ENCODE measurements at places on chromosomes 13 and 19. TPM values are rescaled to one million over a fixed set of nuclear protein-coding genes. Genes with fewer than 3 reads are reported as not detected.

ARHGEF7 gene
- total RNA-seq: 103 TPM

UPK1A gene
- total RNA-seq: not detected

DNA sequence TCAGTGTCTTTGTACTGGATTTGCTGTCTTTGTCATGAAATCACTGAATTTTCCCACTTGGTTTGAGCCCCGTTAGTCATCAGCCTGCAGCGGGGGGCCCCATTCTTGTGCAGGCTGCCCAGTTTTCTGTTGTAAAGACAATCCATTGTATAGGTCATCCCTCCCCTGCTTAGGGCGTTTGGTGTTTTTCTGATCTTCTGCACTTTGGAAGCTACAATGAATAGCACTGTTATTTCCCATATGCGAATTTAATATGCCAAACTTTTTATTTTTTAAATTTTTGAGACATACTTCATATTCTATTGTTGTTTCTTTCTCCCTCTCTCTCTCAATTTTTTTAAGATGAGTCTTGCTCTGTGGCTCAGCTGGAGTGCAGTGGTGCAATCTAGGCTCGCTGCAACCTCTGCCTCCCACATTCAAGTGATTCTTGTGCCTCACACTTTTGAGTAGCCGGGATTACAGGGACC, 9.0 kb downstream of the SLC27A1 start:
- H3K4me3 ChIP-seq: no peak overlapping the region
- H3K4me1 ChIP-seq: peaks cover 43% of the 10 kb centered on the region
- no peaks in the 10 kb centered on the region for H3K27me3 ChIP-seq
- DNase-seq: no peak
- no peaks in the 10 kb centered on the region for H3K36me3 ChIP-seq
- H3K27ac ChIP-seq: peak overlapping the region; percentile 23

DNA sequence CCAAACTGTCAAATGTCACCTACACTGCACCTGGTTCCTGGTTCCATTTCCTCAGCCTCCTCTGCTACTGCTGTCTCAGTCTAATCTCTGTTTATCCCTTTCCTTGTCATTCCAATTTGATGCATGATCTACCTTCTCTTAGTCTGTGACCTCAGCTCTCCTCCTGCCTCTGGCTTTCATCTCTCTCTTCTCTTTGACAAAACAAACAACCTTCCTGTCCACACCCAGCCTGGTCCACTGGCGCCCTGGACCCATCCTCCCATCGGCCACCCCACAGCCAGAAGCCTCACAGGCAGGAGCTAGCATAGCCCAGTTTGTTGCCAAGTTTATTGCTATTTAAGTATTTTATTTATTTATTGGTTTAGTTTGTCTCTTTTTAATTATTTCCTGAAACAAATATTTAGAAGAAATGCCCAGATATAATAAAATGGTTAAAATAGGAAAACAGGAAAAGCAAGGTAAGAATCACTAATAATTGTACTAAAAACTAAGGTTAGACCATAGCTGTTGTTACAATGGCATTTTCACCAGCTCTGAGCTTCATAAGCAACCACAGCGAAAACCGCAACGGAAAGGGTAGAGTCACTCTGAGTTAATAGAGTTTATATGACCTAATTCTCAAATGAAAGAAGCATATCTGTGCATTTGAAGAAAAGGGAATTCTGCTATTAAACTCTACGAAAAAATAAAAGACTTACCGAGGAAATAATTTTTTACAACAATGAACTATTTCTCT, 68.6 kb downstream of the EFNB2 start:
- no peaks in the 10 kb centered on the region for H3K36me3 ChIP-seq
- no peaks in the 10 kb centered on the region for H3K27me3 ChIP-seq
- H3K4me3 ChIP-seq: no peak overlapping the region
- H3K27ac ChIP-seq: peak overlapping the region; percentile 10

ING1 gene
- 32.0 TPM for total RNA-seq

- H3K27me3 ChIP-seq: no peaks in the 10 kb centered on the region
- H3K36me3 ChIP-seq: peaks cover 11% of the 10 kb centered on the region
- no peak overlapping the region for H3K27ac ChIP-seq
Measured at GRCh38 chr19:42068756-42069571, 1.0 kb downstream of the GRIK5 start.

GZMM gene
- 2.5 TPM for total RNA-seq

- peaks cover 25% of the 10 kb centered on the region for H3K4me1 ChIP-seq
- H3K36me3 ChIP-seq: no peaks in the 10 kb centered on the region
- no peaks in the 10 kb centered on the region for H3K27me3 ChIP-seq
- no peak overlapping the region for H3K4me3 ChIP-seq
- DNase-seq: no peak
Measured at GRCh38 chr19:48625891-48626327, 6.6 kb downstream of the SPHK2 start.

- no peak for DNase-seq
- H3K27ac ChIP-seq: no peak overlapping the region
- H3K36me3 ChIP-seq: peaks cover 94% of the 10 kb centered on the region
- H3K27me3 ChIP-seq: no peaks in the 10 kb centered on the region
- no peak overlapping the region for H3K4me3 ChIP-seq
- H3K4me1 ChIP-seq: no peaks in the 10 kb centered on the region
Measured at GRCh38 chr13:112828082-112828699, 138.4 kb downstream of the ATP11A start.

- H3K4me3 ChIP-seq: no peak overlapping the region
- no peaks in the 10 kb centered on the region for H3K27me3 ChIP-seq
- no peak overlapping the region for H3K27ac ChIP-seq
- DNase-seq: no peak
Measured at GRCh38 chr19:57348136-57348535, 2.9 kb upstream of the ZNF304 start.

ZNF726 gene
- total RNA-seq: 0.22 TPM

DNA sequence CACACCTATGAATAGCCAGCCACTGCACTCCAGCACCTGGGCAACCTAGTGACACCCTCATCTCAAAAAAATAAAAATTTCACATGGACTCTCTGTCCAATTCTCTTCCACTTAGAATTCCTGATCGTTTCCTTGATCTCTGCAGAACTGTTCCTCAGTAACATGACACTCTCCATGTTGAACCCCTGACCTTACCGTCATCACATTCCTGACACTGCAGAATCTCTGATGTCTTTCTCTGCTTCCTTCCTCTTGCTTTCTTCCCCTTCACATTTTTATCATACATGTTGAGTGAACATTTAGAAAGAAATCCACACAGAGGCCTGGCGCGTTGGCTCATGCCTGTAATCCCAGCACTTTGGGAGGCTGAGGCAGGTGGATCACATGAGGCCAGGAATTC, 15.0 kb downstream of the ZNF114 start:
- no peaks in the 10 kb centered on the region for H3K27me3 ChIP-seq
- no peak for DNase-seq
- H3K4me1 ChIP-seq: no peaks in the 10 kb centered on the region
- no peaks in the 10 kb centered on the region for H3K36me3 ChIP-seq

DNA sequence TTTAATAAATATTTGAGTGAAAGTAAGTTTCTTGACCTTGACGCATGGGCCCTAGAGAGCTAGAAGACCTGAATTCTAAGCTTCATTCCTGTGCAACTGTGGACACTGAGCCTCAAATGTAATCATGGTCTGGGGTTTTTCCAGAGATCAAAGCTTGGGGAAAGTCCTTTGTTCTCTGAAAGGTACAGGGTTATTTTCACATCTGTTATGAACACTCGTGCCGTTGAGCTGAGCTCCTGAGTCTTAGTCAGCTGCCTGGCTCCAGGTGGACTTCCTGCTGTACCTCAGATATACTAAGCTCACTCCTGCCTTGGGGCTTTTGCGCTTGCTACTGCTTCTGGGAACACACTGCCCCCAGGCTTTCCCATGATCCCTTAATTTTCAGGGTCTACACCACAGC, 7.5 kb upstream of the ZBTB32 start:
- H3K36me3 ChIP-seq: no peaks in the 10 kb centered on the region
- no peaks in the 10 kb centered on the region for H3K4me1 ChIP-seq
- H3K27ac ChIP-seq: no peak overlapping the region
- no peaks in the 10 kb centered on the region for H3K27me3 ChIP-seq

- no peaks in the 10 kb centered on the region for H3K4me1 ChIP-seq
- H3K27me3 ChIP-seq: no peaks in the 10 kb centered on the region
- H3K27ac ChIP-seq: no peak overlapping the region
- no peak overlapping the region for H3K4me3 ChIP-seq
- H3K36me3 ChIP-seq: no peaks in the 10 kb centered on the region
Measured at GRCh38 chr19:35264268-35265125, 4.3 kb upstream of the USF2 start.

Data from tibial nerve (tissue), 4 donors.